ENCODE measurements at places on chromosomes 6 and 20. TPM values are rescaled to one million over a fixed set of nuclear protein-coding genes. Genes with fewer than 3 reads are reported as not detected.

GRCh38 chr6:78746457-78746856, 120.9 kb upstream of the IRAK1BP1 start:
- no peaks in the 10 kb centered on the region for H3K36me3 ChIP-seq
- no peaks in the 10 kb centered on the region for H3K27me3 ChIP-seq
- DNase-seq: no peak
- H3K4me1 ChIP-seq: no peaks in the 10 kb centered on the region

- H3K4me3 ChIP-seq: no peak overlapping the region
- H3K36me3 ChIP-seq: peaks cover 3% of the 10 kb centered on the region
- no peak overlapping the region for H3K27ac ChIP-seq
- peak; percentile 23 for DNase-seq
Measured at GRCh38 chr20:25017257-25017803, 24.8 kb upstream of the APMAP start.

DNA sequence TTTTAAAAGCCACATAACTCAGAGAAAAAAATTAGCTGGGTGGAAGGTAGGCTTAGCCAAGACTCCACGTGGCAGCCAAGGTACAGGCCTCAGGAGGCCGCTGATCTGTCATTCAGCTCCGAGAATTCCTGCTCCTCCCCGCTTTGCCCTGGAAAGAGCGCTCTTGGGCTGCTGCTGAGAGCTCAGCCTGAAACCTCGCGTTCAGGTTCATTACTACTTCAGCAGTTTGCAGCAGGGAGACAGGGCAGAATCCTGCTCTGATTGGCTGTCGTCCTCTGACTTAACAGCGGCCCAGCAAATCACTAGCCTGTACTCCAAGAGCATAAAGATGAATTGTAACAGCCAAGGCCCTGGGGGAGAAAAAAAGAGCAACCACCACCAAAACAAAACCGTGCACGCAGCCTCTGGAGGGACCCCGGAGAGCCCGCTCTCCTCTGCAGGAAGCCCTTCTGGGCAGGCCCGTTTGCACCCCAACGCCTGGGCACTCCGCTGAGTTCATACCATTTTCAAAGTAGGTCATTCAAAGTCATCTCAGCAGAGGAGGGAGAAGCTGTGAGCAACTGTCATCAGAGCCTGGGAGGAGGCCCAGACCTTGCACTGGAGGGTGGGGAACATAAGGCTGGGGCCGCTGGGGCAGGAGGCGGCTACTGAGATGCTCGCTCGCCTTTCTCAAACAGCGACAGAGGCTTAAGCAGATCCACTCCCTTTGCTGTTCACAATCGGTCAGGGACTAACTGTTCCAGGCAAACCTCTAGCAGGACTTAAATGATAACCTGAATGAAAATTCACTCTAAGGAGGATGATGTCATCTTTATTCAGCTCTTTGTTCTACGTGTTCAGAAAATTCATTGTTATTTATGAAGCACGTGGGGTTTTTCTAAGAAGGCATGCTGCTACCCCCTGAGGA, 42.3 kb upstream of the ATXN1 start:
- peak; percentile 79 for DNase-seq
- no peaks in the 10 kb centered on the region for H3K4me1 ChIP-seq
- H3K27ac ChIP-seq: no peak overlapping the region
- no peaks in the 10 kb centered on the region for H3K36me3 ChIP-seq

GRCh38 chr6:26452631-26453235, 5.0 kb upstream of the BTN2A1 start:
- no peak overlapping the region for H3K4me3 ChIP-seq
- H3K27ac ChIP-seq: no peak overlapping the region
- H3K36me3 ChIP-seq: no peaks in the 10 kb centered on the region
- H3K27me3 ChIP-seq: no peaks in the 10 kb centered on the region
- DNase-seq: no peak

DNA sequence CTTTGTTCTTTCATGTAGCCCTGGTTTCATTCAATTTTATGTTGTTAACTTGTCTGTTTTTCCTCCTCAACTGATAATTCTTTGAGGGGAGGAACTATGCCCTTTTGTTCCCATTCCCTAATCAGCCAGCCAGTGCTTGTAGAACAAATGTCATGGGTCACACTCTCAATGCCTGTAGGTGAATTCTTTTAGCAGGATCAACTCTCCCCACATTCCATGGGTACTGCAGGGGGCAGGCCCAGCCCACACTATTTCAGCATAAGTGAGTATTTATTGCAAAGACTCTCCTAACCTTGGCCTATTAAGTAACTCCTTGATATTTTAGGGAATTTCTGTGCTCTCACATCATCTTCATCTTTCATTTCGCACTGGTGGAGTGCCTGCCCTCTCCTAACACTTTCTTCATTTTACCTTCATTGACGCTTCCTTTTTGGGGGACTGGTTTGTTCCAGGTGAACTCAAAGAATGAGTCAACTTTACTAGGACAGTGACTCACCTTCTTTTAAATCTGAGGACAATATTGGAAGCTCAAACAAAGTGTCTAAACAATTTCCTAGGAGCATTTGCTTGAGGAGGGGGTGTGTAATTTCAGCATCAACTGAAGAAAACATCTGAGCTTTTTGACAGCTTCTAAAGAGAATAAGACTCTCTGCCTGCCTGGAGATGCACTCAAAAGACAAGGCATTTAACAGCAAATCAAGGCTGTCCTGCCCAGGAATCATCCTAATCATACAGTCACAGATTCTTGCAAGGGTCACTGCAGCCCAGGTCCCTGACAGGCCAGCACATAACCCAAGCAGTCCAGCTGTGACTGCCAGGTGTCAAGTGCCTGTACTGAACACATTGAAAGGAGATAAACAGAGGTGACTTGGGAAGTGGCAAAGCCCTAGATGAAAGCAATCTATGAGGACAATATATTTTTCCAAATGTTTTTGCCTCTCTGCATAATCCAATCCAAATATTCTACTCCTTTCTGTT, 263.9 kb upstream of the PRND start:
- no peak overlapping the region for H3K4me3 ChIP-seq
- H3K27me3 ChIP-seq: no peaks in the 10 kb centered on the region
- no peak overlapping the region for H3K27ac ChIP-seq
- no peak for DNase-seq

GRCh38 chr20:7760247-7761031, 179.8 kb downstream of the HAO1 start:
- no peak overlapping the region for H3K4me3 ChIP-seq
- no peak overlapping the region for H3K27ac ChIP-seq
- DNase-seq: no peak
- H3K4me1 ChIP-seq: no peaks in the 10 kb centered on the region
- no peaks in the 10 kb centered on the region for H3K36me3 ChIP-seq

BANF2 gene
- not detected for total RNA-seq

WFDC12 gene
- total RNA-seq: not detected

DNA sequence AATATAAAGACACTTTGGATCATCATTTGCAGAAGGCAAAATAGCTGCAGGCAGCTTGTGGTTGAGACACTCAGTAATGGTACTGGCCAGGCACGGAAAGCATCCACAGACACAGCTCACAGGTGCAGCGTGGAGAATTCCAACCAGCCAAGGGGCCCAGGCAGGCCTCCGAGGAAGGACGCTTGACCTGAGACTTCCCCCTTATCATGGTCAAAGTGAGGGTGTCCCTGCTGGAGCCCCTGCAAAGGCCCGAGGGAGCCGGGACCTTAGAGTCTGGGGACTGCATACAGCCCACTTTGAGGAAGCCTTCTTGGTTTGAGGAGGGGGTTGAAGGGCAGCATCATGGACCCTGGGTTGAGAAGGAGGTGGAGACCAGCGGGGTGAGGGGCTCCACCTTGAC, 15.1 kb upstream of the MYT1 start:
- no peaks in the 10 kb centered on the region for H3K27me3 ChIP-seq
- H3K36me3 ChIP-seq: no peaks in the 10 kb centered on the region
- no peak overlapping the region for H3K4me3 ChIP-seq
- DNase-seq: no peak

- no peak overlapping the region for H3K27ac ChIP-seq
- no peak overlapping the region for H3K4me3 ChIP-seq
- H3K36me3 ChIP-seq: no peaks in the 10 kb centered on the region
- H3K27me3 ChIP-seq: no peaks in the 10 kb centered on the region
Measured at GRCh38 chr20:25035921-25036320, 22.0 kb downstream of the ACSS1 start.

CFB gene
- 56.7 TPM for total RNA-seq

AGER gene
- total RNA-seq: 6.4 TPM

GRCh38 chr6:109872968-109873545, 105.1 kb upstream of the GPR6 start:
- H3K27me3 ChIP-seq: no peaks in the 10 kb centered on the region
- H3K4me1 ChIP-seq: no peaks in the 10 kb centered on the region
- H3K27ac ChIP-seq: no peak overlapping the region
- no peaks in the 10 kb centered on the region for H3K36me3 ChIP-seq

- H3K27ac ChIP-seq: no peak overlapping the region
- no peaks in the 10 kb centered on the region for H3K36me3 ChIP-seq
Measured at GRCh38 chr6:37520926-37521325, 21.2 kb upstream of the CCDC167 start.

DNA sequence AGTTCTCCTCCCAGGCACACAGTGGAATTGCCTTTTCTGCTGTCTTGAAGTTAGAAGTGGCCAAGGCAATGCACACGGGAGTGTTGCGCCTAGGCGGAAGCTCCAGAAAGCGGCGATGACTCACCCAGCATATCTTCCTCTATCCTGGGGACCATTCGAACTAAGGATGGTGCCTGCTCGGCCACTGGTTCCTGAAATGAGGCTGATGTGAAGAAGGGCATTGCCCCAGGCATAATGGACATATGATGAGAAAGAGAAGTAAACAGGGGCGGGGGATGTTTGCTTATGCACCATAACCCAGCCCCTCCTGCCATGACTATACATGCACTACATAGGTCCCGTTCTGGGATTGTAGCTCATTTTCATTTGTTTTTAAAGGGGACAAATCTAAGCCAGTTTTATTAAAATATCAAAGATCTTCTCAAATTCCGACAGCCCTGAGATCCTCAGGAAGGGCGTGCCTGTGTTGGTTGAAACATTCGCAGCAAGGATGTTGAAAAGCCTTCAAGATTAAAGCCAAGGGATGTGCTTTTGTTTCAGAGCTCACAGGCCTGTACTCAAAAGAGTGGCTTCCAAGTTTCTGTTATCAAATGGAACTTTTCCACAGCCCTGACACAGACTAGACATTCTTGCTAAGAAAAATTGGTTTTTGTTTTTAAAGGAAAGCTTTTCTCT, 218.5 kb downstream of the LY86 start:
- no peaks in the 10 kb centered on the region for H3K4me1 ChIP-seq
- H3K27ac ChIP-seq: no peak overlapping the region
- H3K36me3 ChIP-seq: no peaks in the 10 kb centered on the region
- no peaks in the 10 kb centered on the region for H3K27me3 ChIP-seq
- no peak overlapping the region for H3K4me3 ChIP-seq

PIGU gene
- 10.1 TPM for total RNA-seq

DNA sequence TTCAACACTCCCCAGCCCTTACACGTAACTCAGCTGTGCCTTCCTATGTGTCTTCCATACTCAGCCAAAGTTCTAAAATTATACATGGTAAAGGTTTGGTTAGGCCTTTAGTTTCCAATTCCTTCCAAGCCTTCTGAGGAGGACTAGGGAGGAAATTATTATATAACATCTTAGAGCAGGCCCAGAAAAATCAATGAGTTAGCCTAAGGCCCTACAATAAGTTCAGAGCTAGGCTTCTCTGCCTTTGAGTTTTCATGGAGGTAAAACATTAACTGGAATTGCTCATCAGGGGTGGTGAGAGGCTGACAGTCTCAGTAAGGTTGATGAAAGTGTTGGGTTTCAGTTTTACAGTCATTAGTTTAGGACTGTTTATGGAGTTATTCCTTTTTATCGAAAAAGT, 286.0 kb downstream of the ADGB start:
- H3K4me3 ChIP-seq: no peak overlapping the region
- no peak overlapping the region for H3K27ac ChIP-seq
- H3K36me3 ChIP-seq: no peaks in the 10 kb centered on the region

GRCh38 chr6:147507162-147508041, 1.1 kb upstream of the SAMD5 start:
- peak overlapping the region; percentile 73 for H3K4me3 ChIP-seq
- no peak for DNase-seq

NKX2-4 gene
- total RNA-seq: not detected

- DNase-seq: no peak
- no peak overlapping the region for H3K4me3 ChIP-seq
- no peaks in the 10 kb centered on the region for H3K27me3 ChIP-seq
Measured at GRCh38 chr20:10132387-10132786, 86.2 kb upstream of the SNAP25 start.

GRCh38 chr6:139846538-139847456, 472.3 kb upstream of the CITED2 start:
- no peaks in the 10 kb centered on the region for H3K27me3 ChIP-seq
- no peaks in the 10 kb centered on the region for H3K36me3 ChIP-seq
- no peak overlapping the region for H3K27ac ChIP-seq
- no peaks in the 10 kb centered on the region for H3K4me1 ChIP-seq

DNA sequence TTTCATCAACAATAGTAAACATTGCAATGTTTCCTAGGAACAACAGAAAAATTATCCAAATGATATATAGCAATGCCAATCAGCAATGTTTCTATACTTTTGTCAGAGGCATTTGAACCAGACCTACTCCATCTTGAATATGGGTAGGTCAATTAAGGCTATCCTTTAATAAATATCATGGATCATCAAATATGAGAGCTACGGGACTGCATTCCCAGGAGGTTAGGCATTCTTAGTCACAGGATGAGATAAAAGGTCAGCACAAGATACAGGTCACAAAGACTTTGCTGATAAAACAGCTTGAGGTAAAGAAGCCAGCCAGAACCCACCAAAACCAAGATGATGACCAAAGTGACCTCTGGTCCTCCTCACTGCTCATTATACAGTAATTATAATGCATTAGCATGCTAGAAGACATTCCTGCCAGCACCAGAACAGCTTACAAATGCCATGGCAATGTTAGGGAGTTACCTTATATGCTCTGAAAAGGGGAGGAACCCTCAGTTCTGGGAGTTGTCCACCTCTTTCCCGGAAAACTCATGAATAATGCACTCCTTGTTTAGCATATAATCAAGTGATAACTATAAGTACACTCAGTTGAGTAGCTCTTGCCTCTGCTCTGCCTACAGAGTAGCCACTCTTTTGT, 8.6 kb upstream of the SERPINB6 start:
- no peaks in the 10 kb centered on the region for H3K27me3 ChIP-seq
- no peak overlapping the region for H3K4me3 ChIP-seq
- DNase-seq: no peak
- H3K4me1 ChIP-seq: no peaks in the 10 kb centered on the region
- no peaks in the 10 kb centered on the region for H3K36me3 ChIP-seq
- no peak overlapping the region for H3K27ac ChIP-seq

DNA sequence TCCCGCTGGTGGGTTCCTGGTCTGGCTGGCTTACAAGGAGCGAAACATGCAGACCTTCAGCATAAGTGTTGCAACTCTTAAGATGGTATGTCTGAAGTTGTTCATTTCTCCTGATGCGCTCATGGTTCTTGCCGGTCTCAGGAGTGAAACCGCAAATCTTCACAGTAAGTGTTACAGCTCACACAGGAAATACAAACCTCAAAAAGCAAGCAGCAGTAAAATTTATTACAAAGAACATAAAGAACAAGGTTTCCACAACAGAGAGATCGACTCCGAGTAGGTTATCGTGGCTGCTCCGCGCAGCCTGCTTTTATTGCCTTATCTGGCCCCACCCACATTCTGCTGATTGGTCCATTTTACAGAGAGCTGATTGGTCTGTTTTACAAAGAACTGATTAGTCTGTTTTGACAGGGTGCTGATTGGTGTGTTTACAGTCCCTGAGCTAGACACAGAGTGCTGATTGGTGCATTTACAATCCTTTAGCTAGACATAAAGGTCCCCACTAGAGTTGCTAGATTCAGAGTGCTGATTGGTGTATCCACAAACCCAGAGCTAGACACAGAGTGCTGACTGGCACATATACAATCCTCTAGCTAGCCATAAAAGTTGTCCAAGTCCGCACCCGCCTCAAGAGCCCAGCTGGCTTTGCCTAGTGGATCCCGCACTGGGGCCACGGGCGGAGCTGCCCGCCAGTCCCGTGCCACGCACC, 39.2 kb downstream of the TRIM27 start:
- no peaks in the 10 kb centered on the region for H3K36me3 ChIP-seq
- peaks cover 3% of the 10 kb centered on the region for H3K4me1 ChIP-seq
- no peak for DNase-seq
- H3K4me3 ChIP-seq: no peak overlapping the region
